ENCODE measurements at places on chromosomes 12 and 14.

- DNase-seq, result no peak
Observed at GRCh38 chr12:51190820-51191219, 17.9 kb upstream of the TFCP2 start.

DNA sequence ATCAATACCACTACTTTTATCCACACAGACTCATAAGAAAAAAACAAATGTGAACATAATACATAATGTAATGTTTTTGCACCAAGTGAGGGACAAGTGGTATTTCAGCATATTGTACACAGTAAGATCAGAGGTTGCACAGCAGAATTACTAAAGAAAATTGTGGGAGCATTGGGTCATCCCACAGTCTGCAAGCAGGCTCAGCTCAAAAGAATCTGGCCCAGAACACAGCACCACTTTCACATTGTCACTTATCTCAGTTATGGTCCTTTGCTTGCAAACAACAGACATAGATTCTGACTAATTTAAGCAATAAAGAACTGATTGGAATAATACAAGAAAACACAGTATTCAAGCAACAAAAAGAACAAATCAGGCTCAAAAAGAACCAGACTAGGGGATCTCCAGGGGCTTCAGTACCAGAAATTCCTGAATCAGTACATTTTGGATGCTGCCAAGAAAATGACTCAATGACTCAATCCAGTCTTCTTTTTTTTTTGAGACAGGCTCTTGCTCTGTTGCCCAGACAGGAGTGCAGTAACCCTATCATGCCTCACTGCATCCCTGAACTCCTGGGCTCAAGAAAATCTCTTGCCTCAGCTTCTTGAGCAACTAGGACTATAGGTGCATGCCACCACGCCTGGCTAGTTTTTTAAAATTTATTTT lies 42.9 kb upstream of the EEA1 start:
- DNase-seq, result no peak

DNA sequence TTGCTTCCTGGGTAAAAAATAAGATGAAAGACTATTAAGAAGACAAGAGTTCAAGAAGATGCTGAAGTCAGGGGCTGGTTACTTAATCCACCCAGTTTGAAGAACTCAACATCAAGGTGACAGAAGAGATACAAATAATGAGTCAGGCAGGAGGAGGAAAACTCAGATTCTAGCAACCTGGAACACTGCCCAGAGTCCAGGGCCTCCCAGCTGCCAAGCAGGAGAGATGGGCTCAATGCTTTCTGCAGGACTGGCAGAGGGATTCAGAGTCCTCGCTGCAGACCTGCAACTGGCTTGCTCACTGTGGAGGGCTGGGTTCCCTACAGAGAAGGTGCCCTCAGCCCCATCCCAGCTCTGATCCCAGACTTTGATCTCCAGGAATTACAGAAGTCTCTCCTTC lies 28.6 kb upstream of the CEBPE start:
- no peak for DNase-seq

DNA sequence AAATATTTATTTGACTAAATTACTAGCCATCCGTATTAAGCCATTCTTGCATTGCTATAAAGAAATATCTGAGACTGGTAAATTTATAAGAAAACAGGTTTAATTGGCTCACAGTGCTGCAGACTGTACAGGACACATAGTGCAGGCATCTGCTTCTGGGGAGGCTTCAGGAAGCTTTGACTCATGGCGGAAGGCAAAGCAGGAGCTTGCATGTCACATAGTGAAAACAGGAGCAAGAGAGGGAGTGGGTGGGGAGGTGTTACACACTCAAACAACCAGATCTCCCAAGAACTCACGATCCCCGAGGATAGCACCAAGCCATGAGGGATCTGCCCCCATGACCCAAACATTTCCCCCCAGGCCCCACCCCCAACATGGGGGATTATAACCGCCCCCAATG lies 26.7 kb upstream of the RAB21 start:
- no peak for DNase-seq

- no peak for DNase-seq
Observed at GRCh38 chr12:1628666-1629337, at the start of gene WNT5B. Gene WNT5B (plus strand): TSS chr12:1629231. CDS start chr12:1631355, 2,124 bp downstream.

- no peak for DNase-seq
Observed at GRCh38 chr12:12705838-12706520, 10.0 kb upstream of the GPR19 start.

DNA sequence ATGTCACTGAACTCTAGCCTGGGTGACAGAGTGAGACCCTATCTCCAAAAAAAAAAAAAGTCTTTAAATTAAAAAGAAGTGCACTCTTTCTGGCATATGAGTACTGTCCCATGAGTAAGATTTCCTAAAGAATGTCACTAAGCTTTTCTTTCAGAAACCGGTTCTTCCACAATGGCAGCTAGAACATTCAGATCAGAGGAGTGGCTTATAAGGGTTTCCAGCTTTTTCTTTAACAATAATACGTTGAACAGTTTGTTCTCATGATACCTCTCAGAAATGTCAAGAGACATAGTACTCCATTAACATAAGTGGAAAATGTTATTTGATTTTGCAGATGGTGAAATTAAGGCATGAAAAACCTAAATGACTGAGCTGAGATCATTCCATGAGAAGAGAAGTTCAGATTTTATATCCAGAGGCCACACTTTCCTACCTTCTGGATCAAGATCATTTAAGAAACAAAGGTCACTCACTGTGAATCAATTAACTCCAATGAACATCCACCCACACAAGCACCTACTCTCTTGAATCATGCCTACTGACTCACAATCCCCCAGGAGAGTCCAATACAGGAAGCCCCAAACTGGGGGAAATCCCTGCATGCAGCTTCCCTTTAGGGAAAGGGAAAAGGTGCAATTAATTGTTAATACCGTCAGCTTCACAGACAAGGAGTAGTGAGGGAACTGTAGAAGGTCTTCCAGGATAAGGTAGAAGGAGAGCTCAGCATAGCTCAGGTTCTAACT lies 86.9 kb downstream of the SPTSSA start:
- no peak for DNase-seq

GRCh38 chr12:43277651-43278540 lies 274.1 kb downstream of the ADAMTS20 start:
- no peak for DNase-seq

DNA sequence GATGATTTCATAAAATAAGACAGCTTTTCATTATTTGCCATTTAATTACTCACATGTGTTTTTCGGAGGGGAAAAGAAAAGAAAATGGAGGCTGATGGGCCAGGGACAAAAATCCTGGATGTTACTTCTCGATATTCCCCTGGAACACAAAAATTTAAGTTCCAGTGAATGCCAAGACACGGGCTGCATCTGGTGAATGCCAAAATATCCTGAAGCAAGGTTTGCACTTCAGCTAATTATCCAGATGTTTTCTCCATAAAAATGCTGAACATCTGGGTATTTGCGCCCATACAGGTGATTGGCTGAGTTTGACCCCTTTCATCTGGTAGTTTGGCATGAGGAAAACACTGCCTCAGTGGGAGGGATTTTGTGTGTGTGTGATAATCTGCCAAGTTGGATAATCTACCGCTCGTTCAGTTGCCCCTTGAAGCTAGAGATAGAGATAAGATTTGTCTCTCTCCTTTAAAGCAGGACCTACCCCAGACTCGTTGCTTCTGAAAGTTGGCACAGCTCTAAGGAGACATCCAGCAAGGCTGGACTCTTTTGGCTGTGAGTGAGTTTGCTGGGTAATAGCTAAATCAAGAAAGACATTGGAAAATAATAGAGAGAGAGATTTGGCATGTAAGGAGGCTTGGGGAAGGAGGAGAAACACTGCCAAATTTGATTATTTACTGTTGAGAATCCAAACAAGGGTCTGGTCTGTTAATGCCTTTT lies 390.0 kb downstream of the EGLN3 start:
- no peak for DNase-seq

GRCh38 chr12:122013791-122014590 lies 7.7 kb upstream of the BCL7A start:
- no peak for DNase-seq

DNA sequence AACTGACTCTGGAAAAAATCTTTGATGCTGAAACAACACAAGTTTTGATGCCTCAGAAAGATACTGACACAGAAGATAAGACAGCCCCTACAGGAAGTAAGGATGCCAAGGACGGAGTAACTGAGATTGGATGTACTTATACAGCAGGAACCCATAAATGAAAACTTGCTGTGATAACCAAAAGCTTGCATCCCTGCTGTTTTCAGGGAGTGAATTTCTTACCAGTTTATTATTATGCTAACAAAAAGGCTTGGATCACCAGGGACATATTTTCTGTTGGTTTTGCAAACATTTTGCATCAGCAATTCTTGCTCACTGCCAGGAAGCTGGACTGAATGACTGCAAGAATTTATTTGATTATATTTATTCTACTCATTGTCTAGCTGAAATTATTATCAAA lies 197.7 kb downstream of the NAV3 start:
- no peak for DNase-seq

DNA sequence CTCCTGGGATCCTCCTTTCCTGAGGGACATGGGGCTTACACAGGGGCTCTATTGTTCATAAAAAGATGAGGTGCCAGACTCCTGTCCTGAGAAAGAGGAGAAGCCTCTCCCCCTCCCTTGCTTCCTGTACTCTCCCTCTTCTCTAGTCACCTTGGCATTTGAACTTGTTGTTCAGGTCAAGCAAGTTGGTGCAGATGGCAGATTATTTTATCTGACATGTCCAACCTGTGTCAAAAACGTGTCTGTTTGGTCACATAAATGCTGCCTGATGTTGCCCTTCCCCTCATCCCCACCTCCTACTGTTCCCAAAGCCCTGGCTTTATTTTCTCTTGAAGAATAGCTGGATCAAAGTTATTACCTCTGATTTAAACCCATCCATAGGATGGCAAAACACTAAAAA lies 154.8 kb downstream of the TMX1 start:
- DNase-seq, result no peak

- no peak for DNase-seq
Observed at GRCh38 chr12:78403136-78403535, 461.4 kb upstream of the SYT1 start.

- peak; percentile 36 for DNase-seq
Observed at GRCh38 chr14:77980475-77981321, 180.8 kb downstream of the ADCK1 start.

DNA sequence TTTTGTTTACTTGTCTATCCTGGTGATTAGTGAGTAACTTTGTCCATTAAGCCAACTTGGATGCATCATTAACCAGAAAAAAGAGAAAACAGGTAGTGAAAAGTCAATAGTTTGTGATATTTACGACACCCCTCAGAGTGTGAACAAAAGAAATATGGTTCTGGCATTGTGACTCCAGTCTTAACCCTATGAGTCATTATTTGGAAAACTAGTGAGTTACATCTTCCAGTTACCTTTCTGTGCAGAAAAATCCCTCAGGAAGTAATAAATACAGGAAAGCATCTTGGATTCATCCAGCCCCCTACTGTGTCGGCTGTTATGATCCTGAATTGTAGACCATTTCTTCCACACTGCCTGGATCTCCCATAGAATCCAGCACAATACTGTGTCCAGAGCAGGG lies 379.1 kb downstream of the GALC start:
- DNase-seq, result no peak

DNA sequence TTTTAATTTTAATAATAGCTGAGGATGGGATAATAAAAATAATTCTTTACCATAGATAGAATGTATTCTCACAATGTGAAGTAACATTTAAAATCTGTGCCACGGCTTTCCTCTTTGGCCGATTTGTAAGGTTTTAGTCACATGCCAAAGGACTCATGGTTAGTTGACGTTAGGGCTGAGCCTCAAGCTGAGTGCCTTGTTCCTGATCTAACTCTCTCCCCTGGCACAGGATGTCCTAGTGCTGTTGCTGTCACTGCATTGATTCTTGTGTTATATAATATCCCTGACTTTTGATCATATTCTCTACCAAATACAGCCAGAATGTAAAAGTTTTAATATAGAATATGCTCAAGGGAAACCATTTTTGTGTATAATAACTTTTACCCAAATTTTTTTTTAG lies 144.3 kb downstream of the PELI2 start:
- DNase-seq, result no peak

DNA sequence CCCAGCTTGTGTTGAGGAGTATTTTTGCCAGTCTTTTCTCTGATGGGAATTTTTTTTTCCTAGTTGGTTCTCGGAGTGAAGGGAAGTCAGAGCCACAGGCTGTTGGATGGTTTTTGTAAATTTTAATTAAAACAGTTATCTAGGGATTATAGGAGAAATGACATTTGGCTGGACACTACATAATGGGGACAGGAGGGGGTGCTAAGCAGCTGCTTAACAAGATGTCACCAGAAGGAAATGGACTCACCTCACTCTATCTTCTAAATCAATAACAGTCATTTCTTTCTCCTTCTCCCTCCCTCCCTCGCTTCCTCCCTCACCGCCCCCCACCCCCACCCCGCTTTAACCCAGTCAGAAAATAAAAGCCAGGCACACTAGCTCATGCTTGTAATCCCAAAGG lies 93.4 kb upstream of the TMEM233 start:
- DNase-seq, result no peak
